ENCODE measurements at places on chromosomes 1 and 21.

- no peak for DNase-seq
Measured at GRCh38 chr1:9135073-9135836, 6.4 kb upstream of the GPR157 start.

DNA sequence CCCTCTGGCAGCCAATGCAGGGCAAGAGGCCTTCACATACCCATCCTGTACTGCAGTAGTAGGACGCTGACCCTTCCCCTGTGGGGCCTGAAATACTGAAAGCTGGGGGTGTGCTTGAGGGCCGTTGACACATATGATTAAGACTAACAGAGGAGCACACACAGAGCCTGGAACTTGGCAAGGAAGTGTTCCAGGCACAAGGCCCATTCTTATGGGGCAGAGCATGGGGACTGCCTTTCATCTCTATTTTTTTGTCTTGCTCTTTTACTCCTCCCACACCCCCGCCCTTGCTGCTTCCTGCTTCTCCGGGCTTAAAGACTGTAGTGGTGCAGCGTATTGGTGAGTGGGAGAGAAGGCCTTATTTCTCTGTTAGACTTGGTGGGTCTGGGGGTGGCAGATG lies 137.4 kb downstream of the BACH1 start:
- no peak for DNase-seq

DNA sequence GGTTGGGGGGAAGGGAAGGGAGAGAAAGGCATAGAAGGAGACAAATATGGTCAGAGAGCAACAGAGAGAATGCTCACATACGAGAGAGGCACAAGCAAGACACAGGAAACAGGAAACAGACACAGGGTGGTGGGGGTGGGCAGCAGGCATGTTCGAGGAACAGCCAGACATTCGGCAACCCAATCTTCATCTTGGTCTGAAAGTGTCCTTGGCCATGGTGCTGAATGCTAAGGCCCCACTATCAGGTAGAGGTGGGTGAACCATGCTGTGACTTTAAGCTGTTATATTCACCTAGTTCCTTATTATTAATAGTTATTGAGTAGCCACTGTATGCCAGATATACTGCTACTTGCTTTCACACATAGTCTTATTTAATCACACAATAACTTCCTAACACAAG lies 109.2 kb downstream of the DDX20 start:
- no peak for DNase-seq

- no peak for DNase-seq
Measured at GRCh38 chr1:79193211-79194079, 186.9 kb upstream of the ADGRL4 start.

DNA sequence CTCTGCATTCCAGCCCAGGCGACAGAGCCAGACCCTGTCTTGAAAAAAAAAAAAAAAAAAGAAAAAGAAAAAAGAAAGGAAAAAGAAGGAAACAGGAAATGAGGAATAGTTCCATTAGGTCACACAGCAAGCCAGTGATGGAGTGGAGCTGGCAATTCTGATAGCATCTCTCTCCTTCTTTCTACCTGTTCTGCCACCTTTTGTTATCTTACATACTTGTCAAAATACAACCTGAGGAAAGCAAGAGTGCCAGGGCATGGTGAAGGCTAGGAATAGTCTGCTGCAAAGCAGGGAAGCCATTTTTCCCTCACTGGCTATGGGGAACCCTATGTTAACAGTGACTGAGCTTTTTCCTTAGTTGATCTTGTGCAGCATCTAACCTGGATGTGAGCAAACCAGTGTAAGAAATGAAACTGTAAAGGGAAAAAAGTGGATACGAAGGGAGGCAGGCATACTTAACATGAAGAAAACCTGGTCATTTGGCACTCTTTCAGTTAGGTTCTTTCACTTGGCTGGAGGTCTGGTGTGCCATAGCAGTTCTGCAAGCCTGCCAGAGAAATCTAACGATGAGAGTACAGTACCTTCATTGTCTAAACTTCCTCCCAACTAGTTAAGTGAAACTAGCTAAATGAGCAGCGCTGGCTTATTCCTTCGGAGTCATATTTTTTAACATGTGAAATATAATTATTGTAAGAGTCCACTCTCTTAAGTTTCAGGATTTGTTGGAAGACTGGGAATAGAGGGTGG lies 17.9 kb upstream of the THEM5 start:
- DNase-seq = no peak
